ENCODE measurements at places on chromosomes 6 and 20.

- DNase-seq = no peak
These were observed 20.3 kb upstream of the SLA2 start for GRCh38 chr20:36666181-36666740.

DNA sequence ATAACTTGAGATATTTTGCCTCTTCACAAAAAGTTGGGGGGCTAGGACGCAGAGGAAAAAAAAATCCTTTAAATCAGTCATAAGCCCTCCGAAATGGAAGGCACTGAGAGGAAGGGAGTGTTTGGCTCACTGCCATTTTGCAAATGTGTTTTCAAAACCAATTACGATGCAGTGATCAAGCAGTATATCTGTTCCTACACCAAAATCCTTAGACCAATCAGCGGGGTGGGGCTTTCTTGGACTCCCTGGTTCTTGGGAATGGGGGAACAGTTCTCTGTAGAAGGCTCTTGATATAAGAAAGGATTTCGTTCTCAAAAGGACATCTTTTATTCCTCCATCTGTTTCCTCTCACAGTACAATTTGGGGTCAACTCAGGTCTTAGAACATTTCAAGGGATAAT is 478.6 kb upstream of the JARID2 start:
- no peak for DNase-seq

GRCh38 chr20:7692478-7692877 is 247.8 kb downstream of the HAO1 start:
- DNase-seq = no peak

GRCh38 chr6:34664256-34664971 is 32.2 kb downstream of the ILRUN start:
- no peak for DNase-seq

DNA sequence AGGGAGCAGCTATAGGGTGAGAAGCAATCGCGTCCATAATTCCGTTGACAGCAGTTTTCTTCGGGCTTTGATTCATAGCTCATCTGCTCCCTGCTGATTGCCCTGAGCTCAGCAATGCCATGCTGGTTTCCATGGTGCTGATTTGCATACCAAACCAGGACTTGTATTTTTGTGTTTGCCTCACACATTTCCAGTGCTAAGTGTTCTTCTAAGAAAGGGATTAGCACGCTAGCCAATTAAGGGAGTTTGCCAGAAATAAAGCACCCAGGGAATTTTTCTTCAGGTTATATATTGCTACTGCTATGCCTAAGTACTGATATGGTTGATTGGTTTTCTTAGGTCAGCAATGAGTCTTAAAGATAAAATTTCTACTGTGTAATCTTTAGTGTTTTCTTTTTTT is 177.6 kb downstream of the PLCB1 start:
- no peak for DNase-seq

DNA sequence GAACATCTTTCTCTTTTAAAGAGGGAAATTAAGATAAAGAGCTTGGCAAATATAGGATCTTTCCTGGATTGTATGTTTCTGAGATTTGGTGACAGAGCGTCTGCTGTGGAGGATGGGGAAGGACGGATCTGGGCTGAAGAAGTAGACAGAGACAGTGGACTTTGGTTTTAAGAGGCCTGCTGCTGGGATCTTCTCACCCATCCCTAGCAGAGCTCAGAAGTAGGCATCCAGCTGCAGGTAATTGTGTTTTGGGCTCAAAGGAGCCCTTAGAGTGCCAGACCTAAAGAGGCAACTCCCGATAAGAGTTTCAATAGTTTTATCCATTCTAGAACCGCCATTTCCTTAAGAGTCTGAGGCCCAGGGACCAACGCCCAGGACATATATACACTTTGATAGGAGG is 20.8 kb downstream of the LAMA2 start:
- DNase-seq = no peak

DNA sequence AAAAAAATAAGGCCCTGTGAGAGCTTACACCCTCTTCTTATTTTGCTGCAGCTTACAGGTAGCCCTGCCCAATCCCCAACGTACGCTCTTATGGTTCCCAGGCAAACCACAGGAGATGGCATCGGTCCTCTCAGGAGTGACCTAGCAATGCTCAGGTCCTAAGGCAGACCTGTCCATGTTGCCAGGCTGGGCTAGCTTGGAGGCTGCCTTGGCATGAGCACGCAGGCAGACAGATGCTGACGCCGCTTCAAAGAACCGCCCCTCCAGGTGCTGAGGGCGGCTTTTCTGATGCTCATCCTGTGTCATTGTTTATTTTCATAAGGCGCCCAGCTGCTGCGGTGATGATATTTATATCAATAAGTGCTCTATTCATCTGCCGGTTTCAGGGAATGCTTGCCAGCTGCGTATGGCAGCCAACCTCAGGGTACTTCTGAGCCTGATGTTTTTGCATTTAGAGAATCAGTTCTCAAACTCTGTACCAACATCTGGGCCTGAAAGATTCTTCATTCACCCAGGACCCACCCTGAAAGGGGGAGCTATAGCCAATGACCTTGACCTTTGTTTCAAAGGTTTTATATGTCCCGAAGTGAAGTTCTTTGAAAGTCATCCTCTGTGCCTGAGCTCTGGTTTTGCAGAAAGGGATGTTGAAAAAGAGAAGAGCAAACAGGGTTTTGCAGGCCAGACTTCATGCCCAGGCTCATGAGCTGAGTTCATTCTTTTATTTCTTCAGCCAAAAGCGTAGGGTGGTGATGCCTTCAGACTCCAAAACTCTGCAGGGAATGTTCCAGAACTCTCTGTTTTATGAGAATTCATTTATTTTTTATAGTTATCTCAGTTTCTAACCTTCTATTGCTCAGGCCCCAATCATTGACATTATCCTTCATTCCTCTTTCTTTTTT is 475.6 kb upstream of the CHD6 start:
- no peak for DNase-seq

DNA sequence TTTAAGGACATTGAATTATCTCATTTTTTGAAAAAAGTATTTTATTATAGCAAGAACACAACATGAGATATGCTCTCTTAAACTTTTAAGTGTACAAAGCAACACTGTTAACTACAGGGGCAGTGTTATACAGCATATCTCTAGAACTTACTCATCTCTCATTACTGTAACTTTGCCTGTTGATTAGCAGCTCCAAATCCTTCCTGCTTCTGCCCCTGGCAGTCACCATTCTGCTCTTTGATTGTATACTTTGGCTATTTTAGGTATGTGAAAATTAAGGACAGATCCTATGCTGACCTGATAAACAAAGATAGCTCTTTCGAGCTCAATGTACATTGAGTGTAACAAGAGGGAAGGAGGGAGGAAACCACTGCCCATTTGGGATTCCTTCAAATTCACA is 1349.8 kb upstream of the GJE1 start:
- no peak for DNase-seq

All from activated CD4-positive, alpha-beta T cell treated with anti-CD3 and anti-CD28 coated beads, Interleukin-2, amount 50 U/mL, for 48 hours (primary cell).